IMR-90 (cell line): ENCODE measurements at places on chromosomes 2 and 18. TPM values are rescaled to one million over a fixed set of nuclear protein-coding genes. Genes with fewer than 3 reads are reported as not detected.

Gene SYT4
- total RNA-seq: not detected in 2 replicates

Gene FHOD3
- 16.0 and 16.7 TPM in 2 replicates for total RNA-seq

Gene POTEC
- not detected in 2 replicates for total RNA-seq

Gene CIB4
- total RNA-seq: not detected in 2 replicates

Gene MAP2
- 0.28 and 0.36 TPM in 2 replicates for total RNA-seq
